NCI-H1694 treated with DMSO at 0.1 percent for 48 hours (cell line): ENCODE measurements at places on chromosomes 7 and 10.

- no peak for DNase-seq
Measured at GRCh38 chr7:13982940-13983677, 6.4 kb downstream of the ETV1 start.

GRCh38 chr10:63866075-63866746 is 345.0 kb downstream of the REEP3 start:
- peak; percentile 65 for DNase-seq

DNA sequence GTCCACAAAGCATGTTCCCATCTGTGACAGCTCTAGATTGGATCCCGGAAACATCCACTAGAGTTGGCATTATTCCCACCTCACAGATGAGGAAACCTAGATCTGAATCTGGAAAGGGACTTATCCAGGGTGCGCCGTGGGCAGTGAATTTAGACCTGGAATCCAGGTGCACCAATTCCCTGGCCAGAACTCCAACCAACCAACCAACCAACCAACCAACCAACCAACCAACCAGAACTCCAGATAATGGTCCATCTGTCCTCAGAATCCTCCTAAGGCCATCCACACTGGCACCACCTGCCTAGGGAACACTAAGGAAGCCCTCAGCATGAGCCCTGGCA is 42.0 kb upstream of the ZMIZ1 start:
- DNase-seq: no peak

GRCh38 chr10:104274762-104275721 is 6.1 kb downstream of the GSTO2 start:
- no peak for DNase-seq

DNA sequence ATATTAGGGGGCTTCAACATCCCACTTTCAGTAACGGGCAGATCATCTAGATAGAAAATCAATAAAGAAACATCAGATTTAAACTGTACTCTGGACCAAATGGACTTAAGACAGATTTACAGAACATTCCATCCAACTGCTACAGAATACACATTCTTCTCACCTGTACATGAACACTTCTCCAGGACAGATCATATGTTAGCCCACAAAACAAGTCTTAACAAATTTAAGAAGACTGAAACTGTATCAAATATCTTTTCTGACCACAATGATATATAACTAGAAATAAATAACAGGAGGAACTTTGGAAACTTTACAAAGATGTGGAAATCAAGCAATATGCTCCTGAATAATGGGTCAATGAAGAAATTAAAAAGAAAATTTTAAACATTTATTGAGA is 86.7 kb downstream of the MICU1 start:
- DNase-seq: no peak

GRCh38 chr7:85573844-85574243 is 387.0 kb upstream of the SEMA3D start:
- DNase-seq: no peak

DNA sequence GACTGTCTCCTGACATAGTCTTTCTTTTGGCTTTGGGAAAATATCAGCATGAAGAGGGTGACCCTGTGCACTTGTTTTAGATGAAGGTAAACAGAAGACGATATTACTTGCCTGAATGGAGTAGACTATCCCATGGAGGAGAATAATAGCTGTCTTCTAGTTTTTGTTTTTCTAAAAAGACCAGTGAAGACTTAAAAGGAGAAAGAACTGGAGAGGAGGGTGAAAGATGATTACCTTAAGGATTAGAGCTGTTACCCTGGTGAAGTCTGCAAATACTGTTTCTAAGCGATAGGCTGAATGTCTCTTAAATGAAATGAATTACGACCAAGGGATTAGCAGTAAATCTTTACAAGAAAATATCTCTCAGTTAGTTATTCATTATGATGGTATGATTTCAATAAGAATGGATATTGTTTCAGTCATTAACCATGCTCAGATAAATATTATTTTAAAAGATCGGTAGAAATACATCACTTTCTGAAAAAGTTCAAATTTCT is 255.6 kb upstream of the FERD3L start:
- no peak for DNase-seq
